ENCODE measurements at places on chromosomes 16 and 17.

DNA sequence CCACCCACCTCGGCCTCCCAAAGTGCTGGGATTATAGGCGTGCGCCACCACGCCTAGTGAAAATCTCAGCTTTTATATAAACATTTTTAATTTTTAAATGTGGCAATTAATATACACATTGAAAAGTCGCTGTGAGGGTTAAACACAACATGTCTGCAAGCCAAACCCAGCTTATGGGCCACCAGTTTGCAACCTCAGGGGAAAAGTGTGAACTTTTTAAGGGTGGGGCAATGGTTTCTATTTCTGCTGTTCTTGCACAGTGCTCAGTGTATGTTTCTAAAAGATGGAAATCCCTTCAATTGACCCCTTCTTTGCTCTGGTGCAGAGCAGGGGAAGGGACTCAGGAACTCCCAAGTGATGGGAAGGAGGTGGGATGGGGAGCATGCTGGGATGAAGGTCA, 18.3 kb upstream of the SUPT4H1 start:
- no peak for DNase-seq

GRCh38 chr16:87489434-87490045, 3.3 kb downstream of the ZCCHC14 start:
- no peak for DNase-seq

GRCh38 chr17:74998783-74999182, 11.4 kb downstream of the CDR2L start:
- no peak for DNase-seq

GRCh38 chr17:48011405-48012150, 26.0 kb downstream of the COPZ2 start:
- peak; percentile 31 for DNase-seq

DNA sequence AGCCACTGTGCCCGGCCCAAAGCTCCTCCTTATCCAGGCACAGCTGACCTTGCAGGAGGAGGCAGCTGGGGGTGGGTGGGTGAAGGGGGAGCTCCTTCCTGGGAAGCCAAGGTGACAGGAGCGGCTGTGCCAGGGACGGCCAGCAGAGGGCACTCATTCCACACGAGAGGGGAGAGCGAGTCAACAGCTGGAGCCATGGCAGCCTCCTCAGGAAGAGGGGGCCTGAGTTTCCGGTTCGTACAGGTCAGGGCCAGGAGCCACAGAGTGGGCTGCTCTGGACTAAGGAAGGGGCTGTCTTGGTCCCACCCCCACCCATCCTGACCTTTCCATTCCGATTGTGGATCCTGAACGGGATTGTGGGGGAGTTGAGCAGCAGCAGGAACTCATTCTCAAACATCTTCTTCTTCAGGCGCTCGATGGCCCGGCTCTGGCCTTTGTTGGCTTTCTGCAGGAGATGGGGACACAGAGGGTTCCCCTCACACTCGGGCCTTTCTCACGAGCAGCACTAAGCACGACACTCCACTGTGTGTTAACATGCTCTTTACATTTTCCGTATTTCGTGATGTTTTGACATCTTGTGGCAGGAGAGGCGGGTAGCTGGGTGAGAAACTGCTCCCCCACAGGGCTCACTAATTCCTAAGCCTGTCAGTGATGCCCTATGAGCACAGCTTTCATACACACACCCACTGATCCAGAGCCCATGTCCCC, 61.6 kb downstream of the TIMM22 start:
- peak; percentile 66 for DNase-seq

GRCh38 chr17:31388770-31389656, 2.5 kb upstream of the RAB11FIP4 start:
- DNase-seq, result peak; percentile 52

DNA sequence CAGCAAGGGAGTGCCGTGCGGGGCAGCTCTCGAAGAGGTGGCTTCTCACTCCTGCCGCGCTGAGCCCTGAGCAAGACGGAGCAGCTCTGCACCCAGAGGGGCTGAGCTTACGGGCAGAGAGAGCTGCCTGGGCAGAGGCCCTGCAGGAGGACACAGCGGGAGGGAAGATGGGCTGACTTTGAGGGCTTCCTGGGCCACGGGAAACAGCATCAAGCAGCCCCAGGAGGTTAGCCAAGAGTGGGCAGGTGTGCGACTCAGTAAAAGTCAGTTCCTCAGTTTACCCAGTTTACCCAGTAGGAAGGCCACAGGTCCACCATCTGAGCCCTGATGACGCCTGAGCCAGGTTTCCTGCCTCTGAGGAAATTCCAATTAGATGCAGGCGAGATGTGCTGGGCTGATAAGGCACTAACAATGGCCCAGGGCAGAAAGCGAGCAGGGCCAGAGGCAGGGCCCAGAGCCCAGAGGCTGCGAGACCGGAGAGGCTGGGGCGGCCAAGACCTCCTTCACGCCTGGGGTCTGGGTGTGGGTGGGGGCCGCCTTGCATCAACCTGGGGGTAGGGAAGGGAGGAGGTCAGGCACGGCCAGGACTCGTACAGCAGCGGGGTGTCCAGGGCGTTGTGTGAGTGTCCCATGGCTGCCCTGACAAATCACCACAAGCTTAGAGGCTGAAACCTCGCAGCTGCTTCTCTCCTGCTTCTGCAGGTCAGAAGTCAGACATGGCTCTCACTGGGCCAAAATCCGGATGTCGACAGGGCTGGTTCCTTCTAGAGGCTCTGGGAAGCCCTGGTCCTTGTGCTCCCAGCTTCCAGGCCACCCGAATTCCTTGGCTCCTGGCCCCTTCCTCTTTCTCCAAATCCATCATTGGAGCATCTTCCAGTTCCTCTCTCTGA, 32.0 kb upstream of the CIBAR2 start:
- no peak for DNase-seq

- DNase-seq, result no peak
Measured at GRCh38 chr17:77254951-77255825, 114.4 kb downstream of the SEC14L1 start.

DNA sequence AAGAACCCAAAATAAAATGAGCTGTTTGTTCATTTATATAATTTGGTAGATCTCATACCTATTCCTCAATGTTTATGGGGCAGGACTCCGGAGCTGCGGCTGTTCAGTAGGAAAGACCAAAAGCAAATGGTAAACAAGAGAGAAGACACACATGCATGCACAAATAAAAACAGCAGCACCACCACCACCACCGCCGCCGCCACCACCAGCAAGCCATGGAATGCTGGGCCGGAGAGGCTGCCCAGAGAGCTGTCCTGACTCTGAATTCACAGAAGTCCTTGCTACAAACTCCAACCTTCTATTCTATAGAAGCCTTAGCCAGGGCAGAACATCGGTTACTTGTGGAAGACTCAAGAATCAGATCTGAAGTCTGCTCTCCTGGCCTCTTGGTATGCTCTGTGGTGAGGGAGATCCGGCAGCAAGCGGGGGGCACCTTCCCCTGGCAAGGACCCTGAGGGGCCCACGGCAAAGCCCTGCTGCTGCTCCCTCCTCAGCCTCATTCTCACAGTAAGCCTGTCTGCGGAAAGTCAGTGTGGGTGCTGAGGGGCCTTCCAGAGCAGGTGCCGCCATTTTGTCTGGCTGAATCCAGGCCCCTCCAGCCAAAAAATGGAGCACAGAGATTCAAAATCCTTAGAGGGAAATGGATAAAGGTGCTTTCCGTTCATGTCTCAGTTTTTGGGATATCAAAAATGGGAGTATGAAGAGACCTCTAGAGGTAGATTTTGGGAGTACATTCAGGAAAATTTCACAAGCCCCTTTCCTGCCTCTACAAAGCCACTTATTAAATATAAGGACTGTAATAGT, 6.4 kb upstream of the FOXJ1 start:
- no peak for DNase-seq

DNA sequence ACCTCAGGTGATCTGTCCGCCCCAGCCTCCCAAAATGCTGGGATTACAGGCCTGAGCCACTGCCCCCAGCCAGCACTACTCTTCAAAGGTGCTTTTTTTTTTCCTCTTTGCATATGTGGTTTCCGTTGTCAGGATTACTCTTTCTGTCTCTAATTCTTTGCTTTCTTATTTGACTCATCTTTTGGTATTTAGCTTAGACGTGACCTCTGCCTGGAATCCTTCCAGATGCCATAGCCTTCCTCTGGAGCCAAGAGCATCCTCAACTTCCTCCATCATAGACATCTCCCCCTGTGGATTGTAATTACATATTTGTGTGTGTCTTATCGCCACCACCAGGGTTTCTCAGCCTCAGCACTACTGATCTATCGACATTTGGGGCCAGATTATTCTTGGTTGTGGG, 84.4 kb upstream of the XYLT1 start:
- DNase-seq, result no peak

GRCh38 chr17:7882068-7882467, 6.5 kb upstream of the CHD3 start:
- no peak for DNase-seq

DNA sequence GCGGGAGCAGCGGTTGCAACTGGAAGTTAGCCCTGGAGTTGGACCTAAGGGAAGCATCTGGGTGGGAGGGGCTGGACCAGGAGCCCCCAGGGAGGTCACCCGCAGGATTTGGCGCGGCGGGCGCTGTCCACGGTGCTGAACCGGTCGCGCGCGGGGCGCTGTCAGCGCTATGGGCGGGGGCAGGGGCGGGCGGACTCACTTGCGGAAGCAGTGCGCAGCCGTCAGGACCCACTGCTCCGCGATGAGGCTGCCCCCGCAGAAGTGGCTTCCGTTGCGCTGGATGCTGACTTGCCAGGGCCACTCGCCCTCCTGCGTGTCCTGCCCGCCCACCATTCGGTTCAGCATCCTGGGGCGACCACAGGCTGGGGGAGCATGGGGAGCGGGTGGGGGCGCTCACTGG, 4.5 kb downstream of the PRSS27 start:
- DNase-seq, result peak; percentile 78

- DNase-seq, result no peak
Measured at GRCh38 chr17:27804113-27804512, 3.8 kb upstream of the NOS2 start.

GRCh38 chr17:82219083-82219482, 6.4 kb upstream of the CCDC57 start:
- no peak for DNase-seq

- no peak for DNase-seq
Measured at GRCh38 chr17:31726980-31727427, 132.0 kb downstream of the COPRS start.

GRCh38 chr17:31704483-31704882, 154.6 kb downstream of the COPRS start:
- DNase-seq, result no peak

DNA sequence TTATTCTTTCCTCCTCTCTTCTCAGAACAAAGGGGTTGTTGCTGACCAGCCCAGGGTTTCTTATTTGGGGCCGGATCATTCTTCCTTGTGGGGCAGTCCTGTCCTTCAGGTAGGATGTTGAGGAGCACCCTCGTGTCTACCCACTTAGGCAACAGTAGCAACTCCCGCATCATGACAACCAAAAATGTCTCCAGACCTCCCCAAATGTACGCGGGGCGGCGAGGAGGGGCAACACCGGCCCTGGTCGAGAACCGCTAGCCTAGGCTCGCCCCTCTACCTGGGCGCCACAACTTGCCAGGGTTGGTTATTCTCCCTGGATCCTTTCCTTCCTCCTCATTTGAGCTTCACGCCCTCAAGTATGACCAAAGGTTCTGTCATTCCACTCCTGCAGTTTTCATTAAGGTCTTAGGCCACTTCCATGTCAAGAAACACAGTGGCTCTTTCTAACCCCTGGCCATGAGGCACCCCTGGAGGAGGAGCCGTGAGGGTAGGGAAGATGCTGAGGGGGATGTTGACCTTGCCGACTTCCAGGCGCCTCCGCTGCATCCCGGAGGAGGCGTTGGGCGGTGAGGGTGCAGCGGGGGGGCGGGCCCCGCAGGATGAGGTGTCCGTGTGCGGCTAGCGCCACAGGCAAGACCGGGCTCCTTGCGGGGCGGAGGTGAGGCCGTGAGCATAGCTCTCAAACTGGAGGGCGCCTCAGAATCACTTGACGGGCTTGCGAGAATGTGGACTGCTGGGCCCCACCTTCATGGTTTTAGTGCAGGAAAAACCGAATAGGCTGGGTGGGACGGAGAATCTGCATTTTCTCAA, 712 bp upstream of the SPECC1 start:
- DNase-seq, result peak; percentile 1

GRCh38 chr17:32525122-32525521, 38.3 kb downstream of the CDK5R1 start:
- DNase-seq, result no peak

DNA sequence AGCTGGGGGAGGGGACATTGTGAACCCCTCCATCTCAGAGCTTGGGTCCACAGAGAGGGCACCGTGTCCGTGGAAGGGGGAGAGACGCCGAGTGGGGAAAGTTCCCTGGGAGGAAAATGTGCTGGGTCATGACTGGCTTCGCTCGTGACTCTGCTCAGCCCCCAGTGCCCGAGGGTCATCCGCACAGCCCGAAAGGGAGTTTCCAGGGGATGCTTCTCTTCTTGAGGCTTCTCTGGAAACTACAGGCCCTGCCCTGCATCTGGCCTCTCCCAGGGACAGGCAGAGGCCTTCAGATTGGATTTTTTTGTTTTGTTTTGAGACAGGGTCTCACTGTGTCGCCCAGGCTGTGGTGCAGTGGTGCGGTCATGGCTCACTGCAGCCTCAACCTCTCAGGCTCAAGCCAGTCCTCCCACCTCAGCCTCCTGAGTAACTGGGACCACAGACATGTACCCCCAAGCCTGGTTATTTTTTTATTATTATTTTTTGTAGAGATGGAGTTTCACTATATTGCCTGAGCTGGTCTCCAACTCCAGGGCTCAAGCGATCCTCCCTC, 9.8 kb upstream of the GSE1 start:
- no peak for DNase-seq

Data from stimulated activated CD4-positive, alpha-beta T cell treated with anti-CD3 and anti-CD28 coated beads, Interleukin-2, amount 100 ng/mL, for 48 hours (primary cell).